Activated T-cell treated with anti-CD3 and anti-CD28 coated beads for 24 hours (primary cell): ENCODE measurements at places on chromosomes 3 and 15.

- DNase-seq, result no peak
Measured at GRCh38 chr3:41532976-41533375, 333.7 kb downstream of the CTNNB1 start.

DNA sequence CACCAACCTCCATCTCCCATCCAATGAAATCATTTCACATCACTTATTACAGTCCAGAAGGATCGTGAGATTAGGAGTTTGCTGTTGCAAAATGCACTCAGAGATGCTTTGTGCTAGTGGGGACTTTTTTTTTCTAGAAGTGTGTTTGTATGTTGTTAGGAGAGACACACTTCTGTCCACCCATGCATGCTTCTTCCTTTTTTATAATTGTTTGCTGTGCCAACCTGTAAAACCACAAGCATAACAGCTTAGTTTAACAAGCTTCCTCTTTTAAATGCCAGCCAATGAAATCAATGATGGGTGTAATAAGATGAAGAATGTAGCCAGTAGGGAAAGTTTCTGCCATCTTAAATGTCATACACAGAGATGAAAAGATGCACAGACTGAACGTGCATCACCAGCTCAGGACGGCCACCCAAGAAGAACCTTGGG lies 305.6 kb upstream of the STT3B start:
- no peak for DNase-seq

- no peak for DNase-seq
Measured at GRCh38 chr3:195461594-195462307, 18.9 kb upstream of the ACAP2 start.

- DNase-seq, result no peak
Measured at GRCh38 chr3:60573494-60573893, 677.8 kb downstream of the FHIT start.

DNA sequence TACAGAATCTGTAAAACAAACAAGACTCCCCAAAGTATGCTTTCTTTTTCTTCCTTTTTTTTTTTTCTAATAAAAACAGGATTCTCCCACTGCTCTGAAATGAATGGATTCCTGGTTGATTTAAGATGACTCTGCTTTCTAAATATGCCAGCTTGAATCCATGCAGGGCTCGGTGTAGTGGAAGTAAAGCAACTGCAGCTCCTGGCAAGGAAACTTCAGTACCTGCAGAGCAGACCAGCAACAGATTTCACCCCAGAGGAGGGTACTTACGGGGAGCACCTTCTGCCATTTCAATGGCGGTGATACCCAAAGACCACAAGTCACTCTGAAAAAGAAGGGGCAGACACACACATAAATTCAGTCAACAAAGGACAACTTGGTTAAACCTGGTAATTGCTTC lies 150.5 kb upstream of the SLC2A2 start:
- DNase-seq, result no peak

DNA sequence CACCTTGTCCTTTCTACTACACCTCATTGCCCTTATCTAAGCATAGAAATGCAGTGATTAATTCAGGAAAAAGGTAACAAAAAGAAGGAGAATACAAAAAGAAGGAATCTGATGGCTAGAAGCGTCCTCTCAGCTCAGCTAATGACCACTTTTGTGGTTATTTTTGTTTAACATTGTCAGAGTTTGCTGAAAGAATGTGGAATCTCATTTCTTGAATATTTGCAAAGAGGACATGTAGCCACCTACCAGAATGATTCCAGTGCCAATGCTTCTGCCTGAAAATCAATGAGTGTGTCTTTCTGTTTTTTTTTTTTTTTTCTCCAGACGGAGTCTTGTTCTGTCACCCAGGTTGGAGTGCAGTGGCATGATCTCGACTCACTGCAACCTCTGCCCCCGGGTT lies 24.5 kb downstream of the NANOGP8 start:
- no peak for DNase-seq
